GM12891 (cell line): ENCODE measurements at places on chromosomes 5 and 9.

DNA sequence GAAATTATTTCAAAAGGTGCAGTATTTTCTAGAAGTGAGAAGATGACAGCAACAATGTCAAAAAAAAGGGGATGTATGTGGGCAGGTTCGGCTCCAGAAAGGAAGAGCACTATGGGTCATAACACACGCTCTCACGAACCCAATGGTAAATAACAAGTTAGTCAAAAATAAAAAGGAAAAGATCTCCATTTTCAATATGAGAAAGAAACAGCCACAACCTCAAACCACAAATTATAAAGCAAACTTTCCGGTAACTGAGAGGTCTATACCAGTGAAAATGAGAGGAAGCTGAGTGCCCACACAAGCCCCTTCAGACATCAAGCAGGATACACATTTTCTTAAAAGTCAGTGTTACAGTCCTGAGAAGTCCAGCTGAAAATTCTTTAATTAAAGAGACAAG lies 398.5 kb upstream of the RPS23 start:
- DNase-seq: no peak

- no peak for DNase-seq
Measured at GRCh38 chr5:89706731-89707130, 702.8 kb downstream of the CETN3 start.

- no peak for DNase-seq
Measured at GRCh38 chr5:8060953-8061429, 192.0 kb downstream of the MTRR start.

GRCh38 chr5:72209147-72210115 lies 102.2 kb downstream of the MAP1B start:
- DNase-seq: no peak

- DNase-seq: no peak
Measured at GRCh38 chr5:77210964-77211690, 647 bp downstream of the PDE8B start.

DNA sequence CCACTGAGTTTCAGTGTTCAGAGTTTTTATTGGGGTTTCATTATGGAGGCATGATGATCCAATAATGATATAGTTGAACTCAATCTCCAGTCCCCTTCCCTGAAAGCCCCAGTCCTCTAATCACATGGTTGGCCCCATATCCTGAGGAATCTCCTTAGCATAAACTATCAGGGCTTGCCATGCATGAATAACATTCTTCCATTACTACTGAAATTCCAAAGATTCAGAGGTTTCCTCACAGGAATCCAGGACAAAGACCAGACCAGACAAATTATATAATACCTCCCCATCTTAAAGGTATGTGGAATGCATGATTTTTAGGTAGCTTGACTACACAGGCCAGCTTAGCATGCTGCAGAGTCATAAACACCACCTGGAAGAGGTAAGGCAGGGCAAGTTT lies 15.5 kb upstream of the LRRTM2 start:
- DNase-seq: no peak

GRCh38 chr5:17224858-17225511 lies 7.6 kb downstream of the BASP1 start:
- DNase-seq: no peak

- DNase-seq: no peak
Measured at GRCh38 chr5:127810017-127810416, 106.8 kb downstream of the CCDC192 start.

GRCh38 chr5:94849324-94849723 lies 230.9 kb downstream of the SLF1 start:
- no peak for DNase-seq

DNA sequence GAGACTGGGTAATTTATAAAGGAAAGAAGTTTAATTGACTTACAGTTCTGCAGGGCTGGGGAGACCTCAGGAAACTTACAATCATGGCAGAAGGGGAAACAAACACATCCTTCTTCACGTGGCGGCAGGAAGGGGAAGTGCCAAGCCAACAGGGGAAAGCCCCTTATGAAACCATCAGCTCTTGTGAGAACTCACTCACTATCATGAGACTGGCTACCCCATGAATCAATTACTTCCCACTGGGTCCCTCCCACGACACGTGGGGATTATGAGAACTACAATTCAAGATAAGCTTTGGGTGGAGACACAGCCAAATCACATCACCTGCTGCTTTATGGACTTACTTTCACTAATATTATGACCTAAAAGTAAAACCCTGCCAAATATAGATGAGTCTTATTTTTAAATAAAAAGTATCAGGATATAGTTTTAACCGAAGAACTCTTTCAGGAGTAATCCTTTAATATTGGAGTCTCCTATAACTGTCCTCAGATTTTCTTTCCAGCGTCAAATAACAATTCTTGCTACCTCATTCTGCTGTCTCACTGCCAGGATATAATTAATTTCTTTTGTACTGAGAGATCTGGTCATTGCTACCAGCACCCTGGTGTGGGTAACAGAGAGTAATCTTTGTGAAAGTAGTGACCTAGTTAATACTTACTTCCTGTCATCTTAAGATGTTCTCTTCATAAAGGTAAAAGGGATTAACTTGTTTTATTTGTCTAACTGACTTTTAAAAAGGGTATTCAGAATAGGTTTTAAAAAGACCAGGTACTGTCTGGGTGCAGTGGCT lies 68.6 kb downstream of the NLN start:
- no peak for DNase-seq

DNA sequence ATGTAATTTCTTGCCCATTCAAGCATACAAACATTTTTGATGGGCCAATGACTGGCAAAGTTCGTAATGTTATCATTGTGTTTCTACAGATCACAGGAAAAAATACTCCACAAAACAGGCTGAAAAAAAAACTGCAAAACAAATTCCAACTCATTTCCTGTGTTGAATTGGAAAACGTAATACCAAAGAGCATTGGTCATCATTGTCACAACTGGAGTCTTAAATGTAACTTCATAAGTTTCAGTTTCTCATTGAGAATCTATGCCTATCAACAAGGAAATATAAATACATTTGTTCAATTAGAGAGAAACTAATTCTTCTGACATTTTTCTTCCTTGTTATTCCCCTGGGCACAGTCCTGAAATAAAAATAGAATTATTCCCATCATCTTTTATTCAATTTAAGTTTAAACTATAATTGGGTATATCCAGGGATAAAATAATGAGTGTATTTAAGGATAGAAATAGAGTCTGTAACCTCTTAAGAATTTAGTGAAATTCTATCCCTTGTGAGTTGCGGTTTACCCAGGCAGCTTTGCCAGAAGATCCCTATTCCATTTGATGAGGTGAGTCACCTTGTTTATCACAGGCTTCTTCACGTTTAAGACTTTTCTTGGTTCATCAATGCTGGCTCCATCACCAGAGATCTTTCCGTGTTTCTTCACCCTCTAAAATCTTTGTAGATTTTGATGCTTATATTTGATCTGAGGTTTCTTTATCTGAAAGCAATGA lies 112.7 kb upstream of the ITGA1 start:
- DNase-seq: no peak

- DNase-seq: no peak
Measured at GRCh38 chr9:94056442-94056974, 27.8 kb upstream of the PTPDC1 start.

- DNase-seq: no peak
Measured at GRCh38 chr9:129954868-129955550, 88.0 kb downstream of the FNBP1 start.

- DNase-seq: no peak
Measured at GRCh38 chr5:637581-638450, 25.7 kb downstream of the CEP72 start.

GRCh38 chr5:56900858-56901578 lies 8.4 kb upstream of the SETD9 start:
- DNase-seq: peak; percentile 6

GRCh38 chr5:122702524-122702875 lies 72.4 kb upstream of the SNX2 start:
- DNase-seq: no peak

DNA sequence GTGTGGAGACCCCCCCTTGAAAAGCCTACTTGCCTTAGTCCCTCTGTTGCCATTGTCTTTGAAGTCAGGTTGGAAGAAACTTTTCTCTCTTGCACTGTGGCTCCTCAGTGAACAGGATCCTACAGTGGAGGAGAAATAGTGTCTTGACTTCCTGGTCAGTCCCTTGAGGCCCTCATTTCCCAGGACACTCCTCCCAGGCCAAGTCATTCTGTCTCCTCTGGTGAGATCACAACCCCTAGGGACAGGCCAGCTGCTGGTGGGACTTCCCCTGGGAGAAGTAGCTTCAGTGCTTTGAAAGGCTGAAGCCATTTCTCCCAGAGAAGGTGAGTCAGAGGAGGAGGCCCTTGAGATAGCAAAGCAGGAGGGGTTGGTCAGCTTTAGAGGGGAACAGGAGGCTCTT lies 10.1 kb upstream of the GRIA1 start:
- no peak for DNase-seq

- no peak for DNase-seq
Measured at GRCh38 chr5:38069360-38069759, 189.0 kb upstream of the EGFLAM start.

GRCh38 chr9:115038178-115038577 lies 79.8 kb downstream of the TNC start:
- DNase-seq: no peak

- DNase-seq: no peak
Measured at GRCh38 chr9:117737721-117738226, 33.6 kb downstream of the TLR4 start.

- no peak for DNase-seq
Measured at GRCh38 chr5:53339962-53340540, 140.4 kb upstream of the FST start.

DNA sequence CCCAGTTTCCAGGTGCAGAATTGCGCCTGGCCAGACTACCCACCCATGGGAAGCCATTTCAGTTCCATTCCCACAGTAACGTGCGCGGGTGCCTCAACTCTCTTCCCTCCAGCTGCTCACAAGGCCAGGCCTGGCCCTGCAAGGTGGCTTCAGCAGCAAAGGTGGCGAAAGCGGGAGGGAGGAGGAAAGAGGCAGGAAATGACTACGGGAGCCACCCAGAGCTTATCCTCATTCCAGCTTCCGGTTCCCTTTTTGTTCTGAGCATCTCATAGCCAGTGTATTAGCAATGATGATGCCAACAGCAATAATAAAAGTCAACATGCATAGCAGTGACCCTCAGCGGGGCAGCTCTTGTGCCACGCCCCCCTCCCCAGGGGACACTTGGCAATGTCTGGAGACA lies 101.5 kb upstream of the BOD1 start:
- no peak for DNase-seq

- no peak for DNase-seq
Measured at GRCh38 chr5:158463188-158463587, 604.2 kb upstream of the CLINT1 start.

DNA sequence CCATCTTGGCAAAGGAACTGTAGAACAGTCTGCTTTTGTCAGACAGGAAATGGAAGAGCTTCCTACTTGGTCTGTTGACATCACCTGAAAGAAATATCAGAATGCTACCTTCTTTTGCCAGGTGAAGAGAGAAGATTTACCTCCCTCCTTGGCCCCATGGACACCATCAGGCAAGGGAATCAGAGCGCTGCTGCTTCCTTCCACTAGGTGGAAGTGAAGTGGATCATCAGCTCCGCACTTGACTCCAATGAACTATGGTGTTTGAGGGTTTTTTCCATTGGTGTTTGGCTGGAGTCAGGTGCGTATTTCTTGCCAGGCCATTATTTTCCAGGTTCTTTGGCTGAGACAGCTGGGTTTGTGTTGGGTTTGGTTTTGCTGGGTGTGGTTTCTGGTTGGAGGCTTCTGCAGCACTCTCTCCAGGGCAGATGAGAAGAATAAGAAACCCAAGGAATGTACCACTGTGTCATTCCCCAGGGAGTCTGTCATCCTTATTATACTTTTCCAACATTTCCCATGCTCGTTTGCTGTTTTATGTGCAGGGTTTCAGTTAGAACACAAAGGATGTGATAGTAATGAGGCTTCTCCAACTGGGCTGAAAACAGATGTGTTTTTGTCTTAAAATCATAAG lies 12.4 kb downstream of the SPATA31E1 start:
- DNase-seq: no peak

DNA sequence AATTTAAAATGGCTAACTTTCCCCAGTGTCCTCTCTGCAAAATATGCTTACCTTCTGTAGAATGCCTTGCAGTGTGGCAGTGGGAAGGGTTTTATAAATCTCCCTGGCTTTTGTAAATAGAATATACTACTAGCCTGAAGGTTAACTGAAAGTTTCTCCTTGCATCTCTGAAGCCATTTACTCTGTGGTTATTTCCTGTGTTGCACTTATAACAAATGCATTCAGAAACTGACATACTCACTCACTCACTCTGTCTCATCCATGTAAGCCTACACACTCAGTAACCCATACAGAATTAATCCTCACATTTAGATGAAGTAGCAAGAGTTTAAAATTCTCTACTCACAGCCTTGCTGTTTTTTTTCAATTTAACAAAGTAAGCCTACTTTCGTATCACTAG lies 87.1 kb upstream of the SH3GL2 start:
- no peak for DNase-seq

DNA sequence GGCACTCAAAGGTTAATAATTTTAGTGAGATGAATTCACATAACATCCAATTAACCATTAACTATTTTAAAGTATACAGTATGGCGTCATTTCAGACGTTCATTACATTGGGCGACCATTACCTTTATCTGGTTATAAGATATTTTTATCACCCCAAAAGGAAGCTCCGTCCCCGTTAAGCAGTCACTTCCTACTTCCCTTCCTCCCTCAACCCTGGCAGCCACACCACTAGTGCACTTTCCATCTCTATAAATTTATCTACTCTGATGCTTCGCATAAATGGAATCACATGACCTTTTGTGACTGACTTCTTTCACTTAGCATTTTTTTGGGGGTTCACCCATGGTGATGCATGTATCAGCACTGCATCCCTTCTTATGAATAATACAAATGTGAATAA lies 168.3 kb upstream of the PUM3 start:
- DNase-seq: no peak

DNA sequence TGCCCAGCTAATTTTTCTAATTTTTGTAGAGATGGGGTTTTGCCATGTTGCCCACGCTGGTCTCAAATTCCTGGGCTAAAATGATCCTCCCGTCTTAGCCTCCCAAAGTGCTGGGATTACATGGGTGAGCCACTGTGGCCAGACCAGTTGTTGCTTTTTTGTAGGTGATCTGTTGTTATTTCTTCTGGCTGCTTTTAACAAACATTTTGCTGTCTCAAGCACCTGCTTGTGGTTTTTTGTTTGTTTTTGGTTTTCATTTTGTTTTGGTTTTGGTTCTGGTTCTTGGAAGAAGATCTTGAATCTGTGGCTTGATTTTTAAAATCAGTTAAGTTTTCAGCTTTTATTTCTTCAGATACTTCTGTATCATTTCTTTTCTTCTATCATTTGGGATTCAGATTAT lies 21.1 kb downstream of the ERCC6L2 start:
- no peak for DNase-seq

DNA sequence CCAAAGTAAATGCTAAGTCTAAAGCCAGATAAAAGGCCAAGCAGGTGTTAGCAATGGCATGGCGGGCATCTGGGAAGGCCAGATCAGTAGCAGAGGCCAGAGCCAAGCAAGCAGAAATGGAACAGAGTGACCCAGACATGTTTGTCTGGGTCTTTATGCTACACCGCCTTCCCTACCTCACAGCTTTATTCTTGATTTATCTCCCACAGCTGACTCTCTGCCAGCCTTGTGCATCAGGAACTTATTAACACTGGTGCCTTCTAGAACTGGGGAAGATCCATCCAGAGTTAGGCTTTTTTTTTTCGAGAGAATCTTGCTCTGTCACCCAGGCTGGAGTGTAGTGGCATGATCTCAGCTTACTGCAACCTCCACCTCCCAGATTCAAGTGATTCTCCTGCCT lies 112.5 kb upstream of the SLC44A1 start:
- no peak for DNase-seq
